ENCODE measurements at places on chromosomes 16 and 17.

DNA sequence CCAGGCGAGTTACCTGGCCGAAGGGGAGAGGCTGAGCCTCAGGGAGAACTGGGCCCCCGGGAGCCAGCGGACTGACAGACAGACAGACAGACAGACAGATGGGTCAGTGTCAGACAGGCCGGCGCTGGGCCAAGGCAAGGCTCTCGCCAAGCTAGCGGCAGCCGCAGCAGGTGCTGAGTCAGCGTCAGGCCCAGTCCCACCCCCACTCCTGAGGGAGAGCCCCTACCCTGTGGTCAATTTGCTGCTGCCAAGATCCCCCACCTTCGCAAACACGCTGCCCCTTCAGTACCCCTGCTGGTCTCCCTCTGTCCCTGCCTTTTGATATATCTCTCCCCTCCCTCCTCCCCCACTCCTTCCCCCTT lies 1.5 kb downstream of the FGF11 start:
- DNase-seq = peak; percentile 80

DNA sequence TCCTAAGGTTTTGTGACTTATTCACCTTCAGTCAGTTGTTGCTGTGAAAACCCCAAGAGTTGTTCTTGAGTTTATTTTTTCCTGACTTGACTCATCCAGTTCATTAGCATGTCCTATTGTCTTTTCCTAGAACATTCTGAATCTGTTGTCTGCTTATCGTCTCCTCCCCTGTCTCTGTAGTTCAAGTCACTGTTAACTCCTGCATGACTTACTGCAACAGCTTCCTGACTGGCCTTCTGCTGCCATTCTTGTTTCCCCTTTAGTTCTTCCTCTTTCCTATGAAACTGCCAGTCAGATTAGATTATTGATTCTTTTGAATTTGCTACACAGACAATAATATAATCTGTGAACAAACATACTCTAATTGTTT lies 161.5 kb downstream of the FTO start:
- peak; percentile 22 for DNase-seq

DNA sequence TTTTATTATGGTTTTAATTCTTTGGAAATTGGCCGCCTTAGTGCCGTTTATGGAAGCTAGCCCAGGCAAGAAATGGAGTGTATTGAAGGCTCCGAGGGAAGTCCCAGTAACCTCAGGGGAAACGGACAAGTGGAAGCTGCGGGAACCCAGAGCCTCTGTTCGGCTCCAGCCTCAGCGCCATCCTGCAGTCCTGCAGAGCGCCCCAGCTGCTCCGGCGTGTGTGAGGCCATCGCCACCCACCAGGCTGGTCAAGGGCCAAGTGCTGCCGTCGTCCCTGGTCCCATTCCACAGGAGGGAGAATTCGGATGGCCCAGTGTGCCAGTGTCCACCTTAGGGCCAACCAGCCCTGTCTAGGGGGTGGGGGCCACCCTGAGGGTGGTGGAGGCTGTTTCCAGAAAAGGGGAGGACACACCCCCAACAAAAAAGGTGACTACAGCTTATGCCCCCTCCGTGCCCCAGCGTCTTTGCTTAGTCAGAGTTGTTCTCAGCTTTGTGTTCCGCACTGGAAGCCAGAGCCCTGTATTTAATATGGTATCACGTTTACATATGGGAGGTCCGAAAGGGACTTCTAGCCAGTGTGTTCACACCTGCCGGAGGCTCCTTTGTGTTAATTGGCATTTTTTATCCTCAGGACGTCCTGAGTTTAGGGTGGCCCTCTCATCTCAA lies 13.0 kb downstream of the MGRN1 start:
- DNase-seq = no peak

- no peak for DNase-seq
Measured at GRCh38 chr16:79991969-79992368, 391.4 kb upstream of the MAF start.

GRCh38 chr16:56600398-56600999 lies 7.9 kb upstream of the MT2A start:
- DNase-seq = peak; percentile 69

GRCh38 chr16:49494474-49494873 lies 120.9 kb downstream of the C16orf78 start:
- no peak for DNase-seq

DNA sequence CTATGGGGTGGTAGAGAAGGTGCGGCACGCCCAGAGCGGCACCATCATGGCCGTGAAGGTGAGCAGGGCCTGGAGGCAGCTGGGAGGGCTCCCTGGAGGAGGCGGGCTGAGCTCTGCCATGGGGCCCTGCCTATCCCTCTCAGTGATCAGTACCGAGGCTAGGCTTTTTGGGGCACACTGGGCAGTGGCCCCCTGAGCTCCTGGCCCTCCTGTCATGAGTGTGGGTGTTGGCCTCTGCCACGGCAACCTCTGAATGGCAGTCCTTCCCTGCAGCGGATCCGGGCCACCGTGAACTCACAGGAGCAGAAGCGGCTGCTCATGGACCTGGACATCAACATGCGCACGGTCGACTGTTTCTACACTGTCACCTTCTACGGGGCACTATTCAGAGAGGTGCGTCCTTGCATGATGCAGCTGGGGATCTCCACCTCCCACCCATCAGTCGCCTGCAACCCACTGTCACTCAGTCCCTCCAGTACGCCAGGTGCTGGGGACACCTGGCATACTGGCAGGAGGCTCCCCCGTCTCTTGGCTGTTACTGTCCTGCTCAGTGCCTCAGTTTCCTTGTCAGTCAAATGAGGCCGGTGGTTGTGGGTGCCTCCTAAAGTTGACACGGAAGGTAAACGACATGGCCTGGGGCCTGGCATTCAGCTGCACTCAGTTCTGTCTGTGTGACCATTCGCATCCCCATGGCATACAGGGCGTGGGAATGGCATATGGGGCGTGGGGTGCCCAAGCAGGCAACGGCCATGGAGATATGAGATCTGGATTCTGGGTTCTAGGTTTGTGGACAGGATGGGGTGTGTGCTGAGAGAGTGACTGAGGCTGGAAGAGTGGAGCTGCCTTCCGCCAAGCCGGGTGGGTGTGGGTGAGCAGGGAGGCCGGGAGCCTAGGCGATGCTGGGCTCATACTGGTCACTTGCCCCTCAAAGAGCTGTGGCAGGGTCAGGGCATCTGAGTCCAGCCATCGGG lies 16.4 kb downstream of the MAP2K3 start:
- DNase-seq = no peak
